ENCODE measurements at places on chromosomes 16 and 17.

- no peak for DNase-seq
These were observed 653.8 kb downstream of the CDH8 start for GRCh38 chr16:61382435-61382834.

DNA sequence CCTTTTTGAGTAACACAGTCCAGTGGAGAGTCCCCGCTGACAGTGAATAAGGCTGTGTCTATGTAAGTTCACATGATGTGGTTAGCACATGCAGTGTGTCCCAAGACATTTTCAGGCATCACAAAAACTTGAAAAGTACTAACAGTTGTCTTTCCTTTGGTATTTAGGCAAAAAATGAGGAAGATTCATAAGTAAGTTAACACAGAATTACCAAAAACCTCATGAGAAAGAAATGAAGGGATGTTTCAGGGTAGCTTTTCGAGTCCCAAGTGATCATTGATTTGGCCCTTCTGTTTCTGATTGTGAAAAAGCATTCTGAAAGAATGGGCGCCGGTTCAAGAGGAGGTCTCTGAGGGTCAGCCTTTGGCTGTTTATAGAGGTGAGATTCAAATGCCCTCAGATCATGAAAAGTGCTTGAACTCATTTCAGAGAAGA lies 529 bp upstream of the ASPA start:
- DNase-seq = no peak

DNA sequence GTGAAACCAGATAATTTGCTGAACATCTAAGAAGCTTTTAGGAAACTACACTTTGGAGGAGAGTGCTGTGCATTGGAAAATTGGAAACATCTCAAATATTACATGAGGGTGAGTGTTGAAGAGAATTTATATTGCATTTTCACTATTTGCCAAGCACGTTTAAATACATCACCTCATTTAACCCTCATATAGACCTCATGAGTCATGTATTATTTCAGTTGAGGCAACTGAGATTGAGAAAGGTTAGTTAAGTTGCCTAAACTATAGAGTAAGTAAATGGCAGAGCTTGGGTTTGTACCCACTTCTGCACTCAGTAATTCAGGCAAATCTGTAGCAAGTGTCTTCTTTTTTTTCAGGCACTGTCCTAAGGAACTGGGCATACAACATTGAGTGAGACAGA lies 3.7 kb upstream of the NLK start:
- no peak for DNase-seq

DNA sequence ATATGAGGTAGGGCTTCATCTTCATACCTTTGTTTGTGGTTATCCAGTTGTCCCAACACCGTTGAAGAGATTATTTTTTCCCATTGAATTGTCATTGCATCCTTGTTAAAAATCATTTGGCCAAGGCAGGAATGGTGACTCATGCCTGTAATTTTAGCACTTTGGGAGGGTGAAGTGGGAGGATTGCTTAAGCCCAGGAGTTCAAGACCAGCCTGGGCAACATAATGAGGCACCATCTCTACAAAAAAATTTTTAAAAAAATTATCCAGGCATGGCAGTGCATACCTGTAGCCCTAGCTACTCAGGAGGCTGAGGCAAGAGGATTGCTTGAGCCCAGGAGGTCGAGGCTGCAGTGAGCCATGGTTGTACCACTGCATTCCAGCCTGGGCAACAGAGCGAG lies 223.9 kb downstream of the TANC2 start:
- no peak for DNase-seq

GRCh38 chr16:69150146-69150865 lies 17.9 kb downstream of the UTP4 start:
- no peak for DNase-seq

- no peak for DNase-seq
These were observed 74.9 kb upstream of the ZFHX3 start for GRCh38 chr16:73122604-73123391.

DNA sequence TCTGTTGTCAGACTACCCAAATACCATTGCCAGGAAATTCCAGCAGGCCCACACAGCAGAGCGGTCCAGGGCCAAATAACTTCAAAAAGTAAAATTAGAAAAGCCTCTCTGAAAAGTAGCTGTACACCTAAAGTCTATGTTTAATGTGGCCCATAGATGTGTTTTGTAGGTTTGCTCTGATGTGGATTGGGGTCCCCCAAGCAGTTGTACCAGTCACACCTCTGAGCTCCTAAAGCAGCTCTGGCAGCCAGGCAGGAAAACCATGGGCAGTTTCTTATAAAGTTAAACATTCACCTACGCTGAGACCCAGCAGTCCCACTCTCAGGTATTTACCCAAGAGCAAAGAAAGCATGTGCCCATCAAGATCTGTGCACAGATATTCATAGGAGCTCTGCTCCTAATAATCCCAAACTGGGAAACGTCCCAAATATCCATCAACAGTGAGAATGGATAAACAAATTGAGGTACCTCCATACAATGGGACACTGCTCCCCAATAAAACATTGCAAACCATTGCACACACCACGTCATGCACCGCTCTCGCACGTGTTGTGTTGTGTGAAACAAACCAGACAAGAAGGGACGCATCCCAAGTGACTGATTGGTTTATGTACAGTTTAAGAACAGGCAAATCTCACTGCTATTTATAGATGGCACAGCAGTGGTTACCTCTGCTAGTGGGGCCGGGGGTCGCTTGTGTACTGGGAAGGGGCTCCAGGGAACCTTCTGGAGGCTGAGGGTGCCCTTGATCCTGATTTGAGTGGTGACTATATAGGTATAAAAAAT lies 15.8 kb upstream of the PRM1 start:
- no peak for DNase-seq

DNA sequence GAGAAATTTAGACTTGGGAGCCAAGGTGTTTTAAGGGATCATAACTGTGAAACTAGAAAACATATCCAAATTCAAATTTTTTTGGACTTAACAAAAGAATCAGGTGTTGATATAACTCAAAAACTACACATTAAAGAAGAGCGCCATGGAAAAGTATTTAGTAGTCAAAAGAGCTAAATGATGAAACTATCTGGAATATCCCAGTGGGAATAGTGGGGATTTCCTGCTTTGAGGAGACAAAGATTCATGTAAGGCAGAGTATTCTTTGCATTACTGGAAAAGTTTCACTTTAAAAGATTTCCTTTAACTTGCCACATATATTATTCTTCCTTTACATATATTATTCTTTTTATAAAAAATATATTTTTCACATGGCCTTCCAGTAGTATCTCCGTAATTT lies 40.3 kb upstream of the VPS4A start:
- no peak for DNase-seq
